ENCODE measurements at places on chromosomes 6 and 20.

DNA sequence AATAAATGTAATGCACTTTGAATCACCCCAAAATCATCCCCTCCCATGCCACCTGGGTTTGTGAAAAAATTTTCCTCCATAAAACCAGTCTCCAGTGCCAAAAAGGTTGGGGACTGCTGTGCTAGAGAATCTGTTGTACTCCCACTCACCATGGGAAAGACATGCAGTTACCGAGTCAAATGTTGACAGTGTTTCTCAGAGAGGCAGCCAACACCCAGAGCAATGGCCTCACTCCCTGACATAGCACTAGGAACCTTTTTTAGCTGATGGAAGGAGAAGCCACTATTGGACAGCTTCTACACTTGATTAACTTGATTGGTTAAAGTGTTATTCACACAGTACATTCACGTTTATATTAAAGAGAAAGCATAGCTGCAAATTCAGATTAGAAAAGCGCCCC is 59.8 kb upstream of the MANEA start:
- no peak for DNase-seq

DNA sequence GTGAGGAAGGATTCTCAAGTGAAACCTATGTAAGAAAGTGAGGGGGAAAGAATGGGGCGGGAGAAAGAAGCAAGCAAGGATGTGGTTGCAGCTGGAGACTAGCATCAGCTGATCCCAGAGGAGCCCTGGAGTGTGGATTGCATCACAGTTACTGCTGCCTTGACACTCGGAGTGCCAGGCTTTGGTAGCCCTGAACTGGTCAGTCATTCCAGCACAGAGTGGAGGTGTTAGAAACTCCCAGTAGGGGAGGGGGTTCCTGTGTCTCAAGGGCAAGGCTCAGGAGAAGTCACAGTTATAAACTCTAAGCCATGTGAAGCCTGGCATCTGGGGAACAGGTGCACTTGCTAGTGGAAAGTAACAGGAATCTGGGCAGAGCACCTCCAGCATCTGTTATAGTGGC is 23.5 kb downstream of the SNAP25 start:
- no peak for DNase-seq

DNA sequence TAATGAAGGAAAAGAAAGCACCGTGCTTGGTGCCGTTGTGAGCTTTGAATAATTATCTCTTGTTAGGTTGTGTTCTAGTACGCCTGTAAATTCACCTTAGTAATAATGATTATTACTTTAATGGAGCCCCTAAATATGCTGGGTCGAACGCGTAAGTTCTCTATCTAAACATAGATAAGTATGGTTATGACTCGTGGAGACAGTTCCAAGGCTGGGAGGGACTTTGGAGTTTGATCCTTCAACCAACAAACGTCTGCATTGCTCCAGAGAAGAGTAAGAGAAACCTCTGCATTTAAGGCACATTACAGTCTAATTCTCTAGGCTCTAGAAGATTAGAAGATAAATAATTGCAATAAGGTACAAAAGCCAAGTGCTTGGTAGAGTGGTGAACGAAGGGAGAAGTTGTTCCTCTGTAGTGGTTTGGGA is 514 bp downstream of the ACOT13 start:
- DNase-seq: no peak

GRCh38 chr6:161985876-161986423 is 712.1 kb upstream of the AGPAT4 start:
- DNase-seq: no peak

- no peak for DNase-seq
Observed at GRCh38 chr6:129446272-129447197, 263.4 kb downstream of the ARHGAP18 start.

- DNase-seq: no peak
Observed at GRCh38 chr20:18288749-18289267, 481 bp downstream of the ZNF133 start.

DNA sequence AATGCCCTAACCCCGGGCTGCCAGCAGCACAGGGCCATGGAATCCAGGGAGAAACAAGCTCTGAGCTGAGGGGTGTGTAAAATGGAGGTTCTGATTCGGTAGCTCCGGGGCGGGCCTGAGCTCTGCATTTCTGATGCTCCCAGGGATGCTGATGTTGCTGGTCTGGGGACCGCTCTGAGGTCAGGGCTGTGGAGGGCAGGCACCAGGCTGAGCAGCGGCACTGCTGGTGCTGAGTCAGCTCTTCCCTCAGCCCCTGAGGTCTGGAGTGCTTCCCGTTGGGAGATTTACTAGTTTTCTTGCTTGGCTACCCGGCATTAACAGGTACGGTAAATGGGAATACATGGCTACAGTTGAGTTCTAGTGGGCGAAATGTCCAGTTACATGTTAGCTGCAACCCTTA is 18.6 kb upstream of the CST3 start:
- no peak for DNase-seq

- DNase-seq: no peak
Observed at GRCh38 chr20:33981964-33982363, 11.7 kb upstream of the RALY start.

- DNase-seq: no peak
Observed at GRCh38 chr6:24991810-24992467, 56.2 kb upstream of the RIPOR2 start.

- DNase-seq: no peak
Observed at GRCh38 chr20:3687655-3688054, 5.8 kb upstream of the ADAM33 start.

GRCh38 chr6:135546680-135547418 is 49.3 kb upstream of the AHI1 start:
- no peak for DNase-seq

- no peak for DNase-seq
Observed at GRCh38 chr6:144145541-144145940, 4.8 kb upstream of the STX11 start.

Measured in BJ (cell line).